Sigmoid colon (tissue), 7 donors: ENCODE measurements at places on chromosomes 2 and 18. TPM values are rescaled to one million over a fixed set of nuclear protein-coding genes. Genes with fewer than 3 reads are reported as not detected.

SKOR2 gene
- polyA plus RNA-seq: not detected

ELP2 gene
- 14.3 TPM for polyA plus RNA-seq

CCBE1 gene
- 0.23 TPM for polyA plus RNA-seq

TMEM182 gene
- polyA plus RNA-seq: 1.6 TPM

CRYBA2 gene
- polyA plus RNA-seq: 5.5 TPM

VSNL1 gene
- 3.5 TPM for polyA plus RNA-seq

PIEZO2 gene
- 1.8 TPM for polyA plus RNA-seq

CYTIP gene
- 5.8 TPM for polyA plus RNA-seq

GRHL1 gene
- 0.46 TPM for polyA plus RNA-seq

PPP1R1C gene
- 3.0 TPM for polyA plus RNA-seq

PDIA6 gene
- 64.0 TPM for polyA plus RNA-seq

EGR4 gene
- not detected for polyA plus RNA-seq

LOXL3 gene
- polyA plus RNA-seq: 0.60 TPM

RFX8 gene
- polyA plus RNA-seq: 0.12 TPM

WNT10A gene
- not detected for polyA plus RNA-seq

MC5R gene
- polyA plus RNA-seq: not detected

RGPD4 gene
- not detected for polyA plus RNA-seq

GKN2 gene
- polyA plus RNA-seq: 1.2 TPM

MAP3K19 gene
- polyA plus RNA-seq: not detected

IGFBP5 gene
- 131 TPM for polyA plus RNA-seq

CD8B2 gene
- polyA plus RNA-seq: 1.5 TPM

SIX2 gene
- polyA plus RNA-seq: not detected

IFT172 gene
- 123 TPM for polyA plus RNA-seq

NEUROD1 gene
- 3.6 TPM for polyA plus RNA-seq

ONECUT2 gene
- not detected for polyA plus RNA-seq

RAX gene
- polyA plus RNA-seq: not detected

THSD7B gene
- 0.22 TPM for polyA plus RNA-seq

TEKT4 gene
- polyA plus RNA-seq: not detected

ST8SIA5 gene
- polyA plus RNA-seq: 0.10 TPM

FSIP2 gene
- 2.5 TPM for polyA plus RNA-seq

DAW1 gene
- not detected for polyA plus RNA-seq

EVX2 gene
- not detected for polyA plus RNA-seq

CCDC102B gene
- polyA plus RNA-seq: 3.7 TPM

GKN1 gene
- not detected for polyA plus RNA-seq

TNP1 gene
- not detected for polyA plus RNA-seq

WDR43 gene
- polyA plus RNA-seq: 8.4 TPM

RASGRP3 gene
- polyA plus RNA-seq: 6.7 TPM

SH3RF3 gene
- 1.2 TPM for polyA plus RNA-seq

CNRIP1 gene
- polyA plus RNA-seq: 10.0 TPM

FOXD4L1 gene
- polyA plus RNA-seq: not detected

QPCT gene
- 1.2 TPM for polyA plus RNA-seq

SERPINB11 gene
- not detected for polyA plus RNA-seq

SPATA3 gene
- not detected for polyA plus RNA-seq

CLEC4F gene
- polyA plus RNA-seq: 0.15 TPM

FAM228A gene
- not detected for polyA plus RNA-seq

TUBB8B gene
- not detected for polyA plus RNA-seq

CIDEA gene
- not detected for polyA plus RNA-seq

HJURP gene
- polyA plus RNA-seq: 3.0 TPM

KIF5C gene
- polyA plus RNA-seq: 0.23 TPM

ATAD2B gene
- polyA plus RNA-seq: 3.5 TPM

FEV gene
- 6.0 TPM for polyA plus RNA-seq

PTPN4 gene
- polyA plus RNA-seq: 1.8 TPM

IER3IP1 gene
- 14.3 TPM for polyA plus RNA-seq
